Hematopoietic multipotent progenitor cell treated with erythropoietin and hydrocortisone succinate and interleukin-3 and kit ligand, for 6 days (in vitro differentiated cells): ENCODE measurements at places on chromosomes 16 and 17.

GRCh38 chr17:12730421-12730820 lies 58.9 kb upstream of the ARHGAP44 start:
- DNase-seq: no peak

GRCh38 chr17:21355586-21355985 lies 20.6 kb upstream of the KCNJ12 start:
- DNase-seq: no peak

- DNase-seq: no peak
These were observed 17.7 kb downstream of the YPEL2 start for GRCh38 chr17:59349178-59349577.

DNA sequence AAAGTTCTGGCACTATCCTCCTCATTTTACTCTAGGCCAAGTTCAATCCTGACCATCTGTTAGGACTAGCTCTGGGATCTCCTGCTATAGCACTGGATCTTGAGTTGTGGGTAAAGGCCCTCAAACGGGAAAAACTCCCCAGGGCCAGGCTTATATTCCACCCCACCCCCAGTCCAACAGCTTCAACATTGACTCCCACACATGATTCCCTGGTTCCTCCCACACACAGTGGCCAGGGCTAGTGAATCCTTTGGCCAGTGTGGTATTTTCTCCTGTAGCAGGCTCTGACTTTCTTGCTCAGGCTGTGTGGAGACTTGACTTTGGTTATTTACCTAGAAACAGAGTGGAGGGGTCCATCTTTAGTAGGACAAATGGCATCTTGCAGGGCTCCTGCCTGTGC lies 10.3 kb upstream of the AKAP10 start:
- no peak for DNase-seq

DNA sequence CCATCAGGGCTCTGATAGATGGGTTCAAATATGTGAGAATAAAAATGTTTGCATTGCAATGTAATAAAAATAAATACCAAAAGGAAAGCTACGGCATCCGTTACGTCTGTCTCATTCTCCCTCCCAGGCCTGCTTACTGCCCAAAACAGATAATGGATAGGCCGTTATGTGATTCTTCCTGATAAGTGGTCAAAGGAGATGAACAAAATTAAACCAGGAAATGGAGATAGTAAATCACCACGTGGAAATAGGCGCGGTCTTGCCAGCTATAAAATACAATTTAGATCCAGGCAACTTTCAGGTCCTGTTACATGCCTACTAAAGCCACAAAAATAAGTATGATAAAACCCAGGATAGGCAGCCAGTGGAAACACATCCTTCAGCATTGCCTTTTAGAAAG lies 49.5 kb upstream of the CCL1 start:
- peak; percentile 83 for DNase-seq
